ENCODE measurements at places on chromosomes 7 and 10. TPM values are rescaled to one million over a fixed set of nuclear protein-coding genes. Genes with fewer than 3 reads are reported as not detected.
A peak's percentile ranks its signal among the peaks of the same experiment; 100 is the strongest.

SPDYE9 gene
- not detected for total RNA-seq

TMEM254 gene
- total RNA-seq: 15.2 TPM

LRGUK gene
- 0.14 TPM for total RNA-seq

- DNase-seq: no peak
- H3K4me3 ChIP-seq: no peak overlapping the region
- peak overlapping the region; percentile 1 for H3K27ac ChIP-seq
Measured at GRCh38 chr10:84355106-84355505, 26.7 kb downstream of the CCSER2 start.

GRCh38 chr10:1538121-1538520, 199.2 kb downstream of the ADARB2 start:
- no peaks in the 10 kb centered on the region for H3K36me3 ChIP-seq
- no peaks in the 10 kb centered on the region for H3K27me3 ChIP-seq
- H3K4me3 ChIP-seq: no peak overlapping the region
- H3K27ac ChIP-seq: no peak overlapping the region
- DNase-seq: no peak
- H3K4me1 ChIP-seq: no peaks in the 10 kb centered on the region

DNA sequence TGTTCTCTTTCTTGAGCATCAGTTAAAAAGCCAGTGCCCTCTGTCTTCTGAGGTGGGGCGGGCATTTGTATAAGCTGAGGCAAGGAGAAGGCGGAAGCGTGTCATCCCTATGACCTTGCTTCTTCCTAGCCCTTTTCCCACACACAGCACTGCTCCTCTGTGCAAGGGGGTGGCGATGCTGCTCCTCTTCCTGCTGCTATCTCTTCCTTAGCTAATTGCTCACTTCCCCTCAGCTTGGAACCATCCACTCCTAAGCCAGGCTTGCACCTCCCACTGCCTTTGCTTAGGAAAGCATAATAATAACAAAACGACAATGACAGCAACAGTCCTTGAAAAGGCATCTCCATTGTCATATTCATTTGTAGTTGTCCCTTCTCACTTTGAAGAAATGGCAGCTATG, 366.9 kb downstream of the PHTF2 start:
- no peaks in the 10 kb centered on the region for H3K4me1 ChIP-seq
- H3K27me3 ChIP-seq: peaks cover 3% of the 10 kb centered on the region
- no peaks in the 10 kb centered on the region for H3K36me3 ChIP-seq

GRCh38 chr10:11403116-11403515, 208.3 kb downstream of the USP6NL start:
- peaks cover 64% of the 10 kb centered on the region for H3K4me1 ChIP-seq
- H3K36me3 ChIP-seq: peaks cover 10% of the 10 kb centered on the region
- H3K4me3 ChIP-seq: peak overlapping the region; percentile 40
- peak overlapping the region; percentile 90 for H3K27ac ChIP-seq

- H3K27me3 ChIP-seq: no peaks in the 10 kb centered on the region
- no peak overlapping the region for H3K4me3 ChIP-seq
Measured at GRCh38 chr10:76401006-76401405, 969.6 kb downstream of the LRMDA start.

- H3K4me3 ChIP-seq: no peak overlapping the region
- H3K27me3 ChIP-seq: no peaks in the 10 kb centered on the region
- H3K27ac ChIP-seq: no peak overlapping the region
- H3K36me3 ChIP-seq: no peaks in the 10 kb centered on the region
- no peak for DNase-seq
Measured at GRCh38 chr10:103933557-103934121, 15.7 kb upstream of the STN1 start.

DNA sequence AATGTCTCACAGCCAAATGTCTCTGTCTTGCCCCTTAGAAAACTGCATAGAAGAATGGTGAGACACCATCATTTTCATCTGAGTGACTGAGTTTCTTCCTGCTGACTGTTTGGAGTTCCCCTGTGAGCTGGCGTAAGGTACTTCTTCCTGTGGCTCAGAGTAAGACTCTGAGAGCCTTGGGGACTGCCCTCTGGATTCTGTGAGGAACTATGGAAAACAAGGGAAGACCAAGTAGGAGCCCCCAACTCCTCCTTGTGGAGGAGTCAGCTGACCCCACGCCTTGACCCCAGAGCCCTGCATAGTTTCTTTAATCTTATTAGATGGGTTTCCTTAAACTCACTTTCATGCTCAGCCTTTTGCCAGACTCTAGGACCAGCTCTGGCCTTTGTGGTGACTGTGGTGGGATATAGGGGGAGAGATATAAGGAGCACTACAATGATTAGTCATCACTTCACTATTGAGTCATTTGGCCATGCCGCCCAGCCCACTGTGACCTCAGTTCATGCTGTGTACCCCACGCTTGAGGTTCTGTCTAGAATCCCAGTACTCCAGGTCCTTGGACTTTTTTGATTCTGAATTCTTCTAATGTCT, 51.8 kb upstream of the FAM133B start:
- peaks cover 38% of the 10 kb centered on the region for H3K36me3 ChIP-seq
- peak overlapping the region; percentile 92 for H3K27ac ChIP-seq
- peaks cover 86% of the 10 kb centered on the region for H3K4me1 ChIP-seq
- DNase-seq: peak; percentile 78

DNA sequence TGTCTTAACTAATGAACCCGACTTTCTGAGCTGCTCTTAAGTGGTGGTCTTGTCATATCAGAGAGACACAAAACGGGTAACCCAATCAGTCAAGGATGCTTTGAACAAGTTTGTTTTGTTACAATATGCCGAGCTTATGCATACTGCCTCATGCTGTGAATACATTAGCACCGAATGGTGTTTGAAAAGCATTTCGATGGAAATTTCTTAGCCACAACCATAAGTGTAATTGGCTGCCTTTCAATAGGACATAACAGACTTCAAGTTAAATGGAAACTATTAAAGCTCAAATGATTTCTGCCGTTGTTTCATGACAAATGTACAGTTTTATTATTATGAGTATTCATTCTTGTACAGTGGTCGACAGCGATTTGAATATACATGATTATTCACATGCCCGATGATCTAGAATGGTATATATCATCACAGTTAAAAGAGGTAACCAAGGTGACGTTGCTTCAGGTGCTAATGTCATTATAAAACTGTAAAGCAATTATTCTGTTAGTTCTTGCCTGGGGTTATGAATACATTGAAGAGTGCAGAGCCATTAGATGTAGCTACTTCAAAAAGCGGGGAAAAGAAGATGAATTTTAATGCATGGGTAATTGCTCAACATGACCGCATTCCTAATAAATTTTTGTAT, 118.8 kb downstream of the EBF3 start:
- no peaks in the 10 kb centered on the region for H3K27me3 ChIP-seq
- H3K4me3 ChIP-seq: no peak overlapping the region
- H3K36me3 ChIP-seq: no peaks in the 10 kb centered on the region
- no peak overlapping the region for H3K27ac ChIP-seq

CCDC6 gene
- total RNA-seq: 49.7 TPM

- H3K4me1 ChIP-seq: no peaks in the 10 kb centered on the region
- no peak for DNase-seq
- no peaks in the 10 kb centered on the region for H3K27me3 ChIP-seq
- no peaks in the 10 kb centered on the region for H3K36me3 ChIP-seq
Measured at GRCh38 chr10:85250304-85250703, 921.9 kb downstream of the CCSER2 start.

DNA sequence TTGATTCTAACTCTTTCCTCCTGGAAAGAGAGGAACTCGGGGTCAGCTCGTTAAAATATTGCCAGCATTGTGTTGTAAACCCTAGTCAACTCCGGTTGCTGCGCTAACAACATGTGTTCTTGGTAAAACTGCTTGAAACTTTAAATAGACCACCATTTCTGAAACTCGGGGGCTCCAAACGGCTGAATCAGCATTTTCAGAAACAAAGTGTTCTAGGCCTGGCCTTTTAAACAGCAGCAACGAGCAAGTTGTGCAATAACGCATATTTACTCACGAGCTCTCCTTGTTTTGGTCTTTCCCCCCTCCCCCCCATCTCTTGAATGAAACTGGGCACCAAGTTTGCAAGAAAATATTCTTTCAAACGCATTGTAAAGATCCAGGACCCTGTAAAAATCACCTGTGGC, 9.2 kb upstream of the GRB10 start:
- peak overlapping the region; percentile 76 for H3K27ac ChIP-seq
- H3K4me3 ChIP-seq: peak overlapping the region; percentile 76
- peaks cover 31% of the 10 kb centered on the region for H3K27me3 ChIP-seq
- DNase-seq: no peak
- peaks cover 4% of the 10 kb centered on the region for H3K4me1 ChIP-seq
- peaks cover 6% of the 10 kb centered on the region for H3K36me3 ChIP-seq

DNA sequence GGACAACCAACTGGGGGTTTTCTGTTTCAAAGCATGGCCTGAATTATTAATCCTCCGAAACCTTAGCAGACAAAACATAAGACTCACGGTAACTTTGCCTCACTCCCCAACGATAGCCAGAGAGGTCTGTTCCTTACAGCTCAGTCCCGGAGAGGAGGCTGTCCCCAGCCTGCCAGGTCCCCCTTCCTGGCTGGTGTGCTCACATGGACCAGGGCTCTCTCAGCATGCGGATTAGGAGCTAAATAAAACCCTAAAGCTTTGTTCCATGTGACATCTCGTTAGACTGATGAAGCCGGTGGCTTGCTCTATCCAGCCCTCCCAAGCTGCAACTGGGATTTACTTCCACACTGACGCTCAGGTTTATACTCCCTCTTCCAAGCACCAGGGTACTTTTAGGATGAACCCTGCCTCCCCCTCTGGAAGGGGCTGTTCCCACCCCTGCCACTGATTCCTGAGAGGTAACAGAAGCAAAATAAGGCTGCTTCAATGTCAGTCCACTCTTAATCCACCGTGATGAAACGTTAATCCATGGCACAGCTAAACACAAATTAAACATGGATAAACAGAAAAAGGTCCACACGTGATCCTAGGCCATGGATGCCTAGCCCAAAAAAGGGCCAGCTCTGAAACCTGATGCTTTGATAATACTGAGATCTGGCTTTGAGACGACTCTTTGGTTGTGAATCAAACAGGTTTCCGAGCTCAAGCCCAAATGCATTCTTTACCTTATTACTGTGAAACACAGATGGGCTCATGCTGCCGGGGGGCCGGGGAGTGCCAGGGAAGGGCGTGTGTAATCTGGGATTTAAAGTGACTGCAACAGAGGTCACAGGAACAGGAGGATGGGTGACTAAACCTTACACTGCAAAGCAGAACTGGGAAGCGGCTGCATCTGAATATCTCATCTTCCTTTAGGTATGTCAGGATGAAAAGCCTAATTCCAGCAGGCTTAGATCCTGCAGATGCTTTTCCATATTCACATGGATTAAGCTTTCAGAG, 86.2 kb downstream of the ZRANB1 start:
- H3K4me1 ChIP-seq: no peaks in the 10 kb centered on the region
- no peak overlapping the region for H3K27ac ChIP-seq
- no peaks in the 10 kb centered on the region for H3K36me3 ChIP-seq
- DNase-seq: no peak

- peaks cover 23% of the 10 kb centered on the region for H3K27me3 ChIP-seq
- no peak overlapping the region for H3K4me3 ChIP-seq
- peaks cover 15% of the 10 kb centered on the region for H3K4me1 ChIP-seq
- no peaks in the 10 kb centered on the region for H3K36me3 ChIP-seq
- H3K27ac ChIP-seq: no peak overlapping the region
Measured at GRCh38 chr7:19772306-19772705, 1.1 kb downstream of the TMEM196 start.

GRCh38 chr10:79142064-79142491, 73.3 kb downstream of the ZMIZ1 start:
- no peak for DNase-seq
- no peaks in the 10 kb centered on the region for H3K27me3 ChIP-seq
- H3K27ac ChIP-seq: no peak overlapping the region
- peaks cover 44% of the 10 kb centered on the region for H3K4me1 ChIP-seq

TMEM236 gene
- 0.05 TPM for total RNA-seq

WAC gene
- total RNA-seq: 136 TPM

DNA sequence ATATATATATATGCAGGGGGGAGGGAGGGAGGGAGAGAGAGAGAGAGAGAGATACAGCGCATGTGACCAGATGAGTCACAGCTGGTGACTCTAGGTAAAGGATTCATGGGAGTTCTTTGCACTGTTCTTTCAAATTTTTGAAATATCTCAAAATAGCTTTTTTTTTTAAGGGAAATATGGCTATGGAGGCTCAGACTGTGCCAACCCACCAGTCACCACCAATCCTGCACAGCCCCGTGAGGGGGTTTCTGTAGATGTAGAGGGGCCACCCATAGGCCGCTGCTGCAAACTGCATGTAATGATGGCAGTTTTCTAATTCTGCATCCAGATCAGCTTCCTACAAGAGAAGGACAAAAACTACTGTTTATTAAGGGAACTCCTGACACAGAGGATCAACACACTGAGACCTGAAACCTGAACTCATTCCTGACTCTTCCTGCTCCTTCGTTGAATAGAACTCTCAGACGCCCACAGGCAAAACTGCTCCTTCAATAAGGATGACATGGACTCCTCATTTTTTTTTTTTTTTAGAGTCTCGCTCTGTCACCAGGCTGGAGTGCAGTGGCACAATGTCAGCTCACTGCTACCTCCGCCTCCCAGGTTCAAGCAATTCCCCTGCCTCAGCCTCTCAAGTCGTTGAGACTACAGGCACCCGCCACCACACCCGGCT, 17.3 kb downstream of the DAGLB start:
- peak; percentile 30 for DNase-seq
- H3K36me3 ChIP-seq: peaks cover 26% of the 10 kb centered on the region
- no peak overlapping the region for H3K4me3 ChIP-seq
- H3K4me1 ChIP-seq: peaks cover 1% of the 10 kb centered on the region

FAM171A1 gene
- 4.1 TPM for total RNA-seq

DNA sequence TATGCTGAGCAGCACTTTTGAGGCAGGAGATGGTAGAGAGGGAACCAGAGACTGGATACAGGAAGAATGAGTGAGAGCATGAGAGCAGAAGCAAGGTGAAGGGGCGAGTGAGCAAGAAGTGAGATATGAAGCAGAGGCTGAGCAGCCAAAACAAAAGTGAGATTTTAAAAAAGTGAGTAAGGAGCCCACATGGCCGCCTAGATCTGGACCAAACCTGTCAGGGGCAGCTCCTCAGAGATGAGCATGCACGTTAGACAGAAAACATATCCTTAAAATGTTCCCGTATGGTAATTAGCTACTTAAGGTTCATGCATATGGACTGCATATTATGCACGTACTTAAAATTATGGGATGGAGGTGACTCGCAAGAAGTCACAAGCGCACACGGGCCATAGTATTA, 22.5 kb downstream of the TMEM176A start:
- H3K27ac ChIP-seq: no peak overlapping the region
- DNase-seq: no peak
- no peaks in the 10 kb centered on the region for H3K36me3 ChIP-seq
- H3K4me1 ChIP-seq: no peaks in the 10 kb centered on the region

MEOX2 gene
- total RNA-seq: not detected

GRCh38 chr7:44279731-44280505, 45.5 kb downstream of the CAMK2B start:
- DNase-seq: peak; percentile 1
- H3K4me3 ChIP-seq: no peak overlapping the region
- H3K27me3 ChIP-seq: no peaks in the 10 kb centered on the region
- no peak overlapping the region for H3K27ac ChIP-seq

DNA sequence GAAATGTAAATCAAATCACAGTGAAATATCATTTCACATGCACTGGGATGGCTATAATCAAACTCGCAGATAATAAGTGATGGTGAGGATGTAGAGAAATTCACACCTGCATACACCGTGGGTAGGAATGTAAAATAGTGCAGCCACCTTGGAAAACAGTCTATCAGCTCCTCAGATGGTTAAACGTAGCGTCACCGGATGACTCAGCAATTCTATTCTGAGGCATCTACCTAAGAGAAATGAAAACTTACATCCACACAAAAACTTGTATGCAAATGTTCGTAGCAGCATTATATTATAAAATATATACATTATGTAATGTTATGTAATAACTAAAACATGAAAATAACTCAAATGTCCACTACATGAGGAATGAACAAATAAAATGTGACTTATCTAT, 38.9 kb downstream of the SH3PXD2A start:
- peak; percentile 33 for DNase-seq
- no peak overlapping the region for H3K27ac ChIP-seq
- no peaks in the 10 kb centered on the region for H3K36me3 ChIP-seq
- H3K4me3 ChIP-seq: no peak overlapping the region
- H3K4me1 ChIP-seq: no peaks in the 10 kb centered on the region
- peaks cover 11% of the 10 kb centered on the region for H3K27me3 ChIP-seq

LIPJ gene
- not detected for total RNA-seq

TMEM176B gene
- total RNA-seq: not detected

Data from activated CD4-positive, alpha-beta T cell treated with anti-CD3 and anti-CD28 coated beads for 36 hours (primary cell).